Bone marrow (tissue), 2 donors: ENCODE measurements at places on chromosomes 4 and X.

GRCh38 chrX:433771-434170 lies 47.1 kb upstream of the PPP2R3B start:
- no peak for DNase-seq

DNA sequence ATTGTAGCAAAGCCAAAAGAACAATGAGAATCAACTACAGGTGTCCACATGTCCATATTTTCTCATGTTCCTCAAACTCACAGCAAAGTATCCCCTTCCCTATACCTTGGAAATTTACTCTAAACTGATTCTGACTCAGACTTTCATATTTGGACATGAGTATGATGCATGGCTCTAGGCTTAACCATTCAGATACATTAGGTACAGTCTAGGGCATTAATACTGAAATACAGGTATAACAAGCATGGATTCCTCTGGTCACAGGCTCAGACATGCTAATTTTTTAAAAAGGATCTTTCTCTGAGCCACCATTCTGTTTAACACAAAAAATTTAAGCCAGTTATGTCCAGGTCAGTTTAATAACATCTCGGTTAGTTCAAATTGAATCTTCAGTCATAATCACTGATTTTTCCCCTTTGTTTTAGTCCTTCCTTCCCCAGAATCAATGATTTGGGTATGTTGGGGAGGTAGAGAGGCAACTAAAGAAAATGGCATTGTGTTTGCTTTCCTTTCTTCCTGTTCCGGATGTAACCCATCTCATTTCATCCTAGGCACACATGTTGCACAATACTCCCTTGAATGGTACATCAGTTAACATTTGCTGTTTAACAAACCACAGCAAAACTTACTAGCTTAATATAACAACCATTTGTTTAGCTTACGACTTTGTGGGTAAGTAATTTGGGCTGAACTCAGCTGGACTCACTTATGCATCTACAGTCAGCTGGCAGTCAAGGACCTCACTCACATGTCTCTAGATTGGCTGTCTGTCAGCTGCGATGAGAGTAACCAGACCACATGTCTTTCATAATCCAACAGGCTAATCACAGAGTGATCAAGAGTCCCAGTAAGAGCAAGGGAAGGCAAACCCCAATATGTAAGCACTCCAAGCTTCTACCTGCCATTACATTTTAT lies 75.3 kb upstream of the GRIA3 start:
- DNase-seq: no peak

GRCh38 chr4:2141762-2142451 lies 82.8 kb downstream of the NAT8L start:
- DNase-seq: no peak

DNA sequence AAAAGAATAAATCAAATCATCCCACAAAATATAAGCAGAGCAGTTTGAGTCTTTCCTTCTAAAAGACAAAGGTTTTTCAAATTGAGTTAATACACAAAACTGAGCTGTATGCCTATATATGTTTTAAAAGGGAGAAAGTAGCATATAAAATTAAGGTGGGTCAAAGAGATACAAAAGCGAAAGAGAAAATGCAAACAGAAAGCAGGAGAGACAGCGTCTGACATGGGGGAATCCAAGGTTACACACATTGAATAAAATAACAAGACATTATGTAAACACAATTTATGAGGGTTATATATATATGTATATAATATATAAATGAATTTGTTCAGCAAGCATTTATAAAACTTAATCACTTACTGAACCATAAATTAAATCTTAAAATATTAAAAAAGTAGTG lies 276.1 kb upstream of the LCORL start:
- DNase-seq: no peak

GRCh38 chrX:135740681-135741149 lies 27.3 kb downstream of the CT45A1 start:
- no peak for DNase-seq
